ENCODE measurements at places on chromosomes 5 and 9. TPM values are rescaled to one million over a fixed set of nuclear protein-coding genes. Genes with fewer than 3 reads are reported as not detected.

DNA sequence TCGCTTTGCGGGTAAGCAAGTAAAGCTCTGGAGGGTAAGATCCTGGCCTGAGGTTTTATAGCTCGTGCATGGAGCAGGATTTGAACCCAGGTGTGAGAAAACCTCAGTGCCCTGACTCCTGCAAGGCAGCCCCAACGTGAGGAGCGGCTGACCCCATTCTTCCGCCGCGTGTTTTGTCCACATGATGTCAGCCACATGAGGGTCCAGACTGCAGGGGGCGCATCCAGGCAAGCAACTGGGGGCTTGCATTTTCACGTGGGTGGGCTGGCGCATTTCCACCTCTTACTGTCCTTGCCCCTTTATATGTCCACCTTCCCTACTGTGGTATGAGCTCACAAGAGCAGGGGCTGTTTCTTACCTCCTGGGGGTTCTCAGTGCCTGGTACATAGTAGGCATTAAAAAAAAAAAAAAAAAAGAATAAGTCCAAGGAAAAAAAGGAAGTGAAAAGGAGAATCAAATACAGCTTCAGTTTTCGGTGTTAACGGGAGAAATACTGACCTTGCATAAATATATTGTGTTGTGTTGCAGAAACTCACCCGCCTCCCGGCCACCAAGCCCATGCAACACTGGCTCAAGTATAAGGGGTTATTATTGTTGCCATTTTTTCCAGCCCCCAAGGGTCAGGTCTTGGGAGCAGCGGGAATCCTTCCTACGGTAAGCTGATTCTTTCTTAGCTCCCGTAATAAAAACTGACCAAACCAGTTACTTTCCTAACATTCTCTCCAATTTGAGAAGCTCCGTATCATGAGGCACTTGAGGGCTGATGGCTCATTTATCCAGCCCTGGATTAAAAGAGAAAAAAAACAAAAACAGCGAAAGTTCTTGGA is 15.0 kb downstream of the TLX3 start:
- DNase-seq, result no peak

TTC16 gene
- total RNA-seq, result 0.15 TPM

GRCh38 chr9:83154821-83155220 is 91.9 kb upstream of the RASEF start:
- no peak for DNase-seq

DNA sequence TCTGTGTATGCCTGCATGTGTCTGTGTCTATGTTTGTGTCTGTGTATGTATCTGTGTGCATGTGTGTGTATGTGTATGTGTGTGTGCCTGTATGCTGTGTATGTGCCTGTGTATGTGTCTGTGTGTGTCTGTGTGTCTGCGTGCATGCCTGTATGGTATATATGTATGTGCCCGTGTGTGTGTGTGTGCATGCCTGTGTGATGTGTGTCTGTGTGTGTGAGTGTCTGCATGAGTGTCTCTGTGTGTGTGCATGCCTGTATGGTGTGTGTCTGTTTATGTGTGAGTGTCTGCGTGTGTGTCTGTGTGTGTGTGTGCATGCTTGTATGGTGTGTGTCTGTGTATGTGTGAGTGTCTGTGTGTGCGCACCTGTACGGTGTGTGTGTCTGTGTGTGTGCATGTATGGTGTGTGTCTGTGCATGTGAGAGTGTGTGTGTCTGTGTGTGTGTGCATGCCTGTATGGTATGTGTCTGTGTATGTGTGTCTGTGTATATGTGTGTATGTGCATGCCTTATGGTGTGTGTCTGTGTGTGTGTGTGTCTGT is 137.1 kb upstream of the IRX2 start:
- DNase-seq, result no peak

RETREG1 gene
- total RNA-seq, result 202 TPM

GRCh38 chr5:170788626-170789304 is 5.2 kb downstream of the GABRP start:
- no peak for DNase-seq

DNA sequence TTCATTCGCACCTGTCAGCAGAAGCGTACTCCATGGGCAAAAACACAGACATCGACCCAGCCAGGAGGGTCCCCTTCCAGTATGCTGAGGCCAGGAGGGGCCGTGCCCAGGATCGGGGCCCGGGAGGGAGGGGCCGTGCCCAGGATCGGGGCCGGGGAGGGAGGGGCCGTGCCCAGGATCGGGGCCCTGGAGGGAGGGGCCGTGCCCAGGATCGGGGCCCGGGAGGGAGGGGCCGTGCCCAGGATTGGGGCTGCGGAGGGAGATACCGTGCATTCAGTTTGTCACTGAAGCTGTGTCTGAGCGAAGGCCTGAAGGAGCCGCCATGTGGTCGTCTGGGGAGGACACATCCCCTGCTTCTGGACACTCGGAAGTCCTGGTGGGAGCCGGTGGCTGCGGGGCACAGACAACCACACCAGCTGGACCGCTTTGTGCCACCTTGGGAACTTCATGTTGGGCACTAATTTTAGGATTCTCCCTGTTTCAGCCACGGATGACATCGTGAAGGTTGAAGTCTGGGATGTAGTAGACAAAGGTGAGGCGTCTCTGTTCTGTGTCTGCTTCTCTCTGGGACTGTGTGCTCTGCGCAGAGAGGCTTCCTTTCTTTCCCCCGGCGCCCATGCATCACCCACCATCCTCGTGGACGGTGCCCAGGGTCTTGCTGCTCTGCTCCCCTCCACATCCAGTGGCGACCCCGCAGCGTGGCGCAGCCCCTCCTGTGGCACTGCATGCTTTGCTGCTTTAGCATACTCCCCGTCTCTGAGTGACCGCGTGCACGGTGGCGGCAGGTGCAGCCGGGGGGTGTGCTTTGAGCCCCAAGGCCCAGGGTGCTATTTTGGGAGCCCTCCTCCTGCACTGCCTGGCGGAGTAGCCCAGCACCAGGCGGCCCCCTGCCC is 16.7 kb upstream of the AJM1 start:
- DNase-seq, result no peak

DNA sequence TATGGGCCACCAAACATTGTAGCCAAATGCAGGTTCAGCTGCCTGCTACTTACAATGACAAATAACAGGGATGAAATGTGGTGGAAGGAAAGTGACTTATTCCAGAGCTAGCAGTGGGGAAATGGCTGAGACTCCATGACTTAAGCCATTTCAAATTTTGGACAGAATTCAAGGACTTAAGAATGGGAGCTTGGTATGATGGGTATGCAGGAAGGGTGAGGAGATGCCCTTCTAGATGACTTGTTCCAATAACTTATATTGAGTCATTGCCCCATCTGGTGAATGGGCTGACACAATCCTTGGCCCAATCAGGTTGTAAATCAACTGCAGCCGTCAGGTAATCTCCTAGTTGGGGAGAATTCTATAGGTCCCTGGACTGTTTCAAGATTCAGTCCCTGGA is 230.7 kb upstream of the SGCD start:
- DNase-seq, result no peak

SLC34A3 gene
- total RNA-seq, result not detected

WDR38 gene
- total RNA-seq, result not detected

DNA sequence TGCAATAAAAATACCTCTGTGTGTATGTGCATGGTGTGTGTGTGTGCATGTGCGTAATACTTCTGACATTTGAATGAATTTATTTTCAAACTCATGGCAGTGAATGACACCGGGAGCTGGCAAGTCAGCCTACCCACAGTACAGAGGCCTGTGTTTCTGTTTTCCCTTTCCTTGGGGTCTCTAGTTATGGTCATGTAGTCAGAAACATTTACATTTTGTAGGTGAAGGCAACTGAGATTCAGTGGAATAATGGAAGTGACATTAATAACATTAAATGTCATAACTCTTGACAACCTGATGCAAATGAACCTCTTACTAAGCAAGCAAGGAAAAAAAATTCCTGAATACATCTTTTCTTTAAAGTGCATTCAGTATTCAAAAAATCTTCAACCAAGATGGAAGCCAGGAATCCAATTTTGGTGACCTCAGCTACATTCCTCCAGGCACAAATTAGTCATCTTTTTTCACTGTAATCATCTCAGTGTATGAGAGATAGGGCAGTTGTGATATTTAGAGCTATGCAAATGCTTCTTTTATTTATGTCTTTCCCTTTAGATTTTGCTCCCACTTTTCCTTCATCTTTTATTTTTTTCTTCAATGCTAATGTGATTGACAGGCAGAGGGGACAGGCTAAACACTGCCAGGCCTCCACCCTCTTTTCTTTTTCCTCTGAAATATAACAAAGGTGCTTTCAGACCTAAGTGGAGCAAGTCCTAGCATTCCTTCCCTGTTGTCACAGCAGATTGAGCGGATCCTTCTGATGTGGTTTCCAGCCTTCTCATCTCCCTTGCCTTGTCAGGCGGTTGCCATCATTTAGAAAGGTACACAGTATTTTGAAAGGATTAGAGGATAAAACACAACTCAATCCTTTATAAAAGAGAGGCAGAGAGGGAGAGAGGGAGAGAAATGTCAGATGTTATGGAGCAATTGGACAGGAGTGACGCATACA is 569.8 kb upstream of the ADAMTS16 start:
- no peak for DNase-seq

DNA sequence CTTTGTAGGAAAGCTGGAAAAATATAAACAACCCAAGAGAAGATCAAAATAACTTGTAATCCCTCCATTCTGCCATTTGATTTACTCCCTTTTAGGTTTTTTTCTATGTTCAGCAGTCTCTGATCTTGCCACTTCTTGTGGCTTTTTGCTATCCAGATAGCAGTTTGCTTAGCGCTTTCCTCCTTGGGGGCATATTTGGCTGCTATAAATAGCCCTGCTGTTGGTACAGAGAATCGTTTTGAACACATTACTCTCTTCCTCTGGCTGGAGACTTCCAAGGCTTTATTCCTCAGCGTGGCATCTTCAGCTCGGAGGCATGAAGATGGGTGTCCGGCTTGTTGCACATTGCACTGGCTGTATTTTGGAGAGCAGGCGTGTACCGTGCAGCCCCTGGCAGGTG is 38.6 kb downstream of the HMCN2 start:
- DNase-seq, result no peak

GRCh38 chr9:20112205-20112783 is 323.5 kb upstream of the SLC24A2 start:
- DNase-seq, result no peak

GRCh38 chr5:44729536-44729935 is 79.2 kb upstream of the MRPS30 start:
- DNase-seq, result no peak

GRCh38 chr9:104069288-104069687 is 24.8 kb upstream of the SMC2 start:
- no peak for DNase-seq

All from left ventricle myocardium superior (tissue), 1 donor.